Stimulated activated CD4-positive, alpha-beta T cell treated with anti-CD3 and anti-CD28 coated beads, TNF-alpha, amount 100 ng/mL, for 1 hour (primary cell): ENCODE measurements at places on chromosomes 11 and 22.

- DNase-seq, result no peak
Measured at GRCh38 chr11:77436506-77436905, 37.4 kb downstream of the PAK1 start.

GRCh38 chr11:98090861-98091505 lies 929.8 kb upstream of the CNTN5 start:
- DNase-seq, result no peak

DNA sequence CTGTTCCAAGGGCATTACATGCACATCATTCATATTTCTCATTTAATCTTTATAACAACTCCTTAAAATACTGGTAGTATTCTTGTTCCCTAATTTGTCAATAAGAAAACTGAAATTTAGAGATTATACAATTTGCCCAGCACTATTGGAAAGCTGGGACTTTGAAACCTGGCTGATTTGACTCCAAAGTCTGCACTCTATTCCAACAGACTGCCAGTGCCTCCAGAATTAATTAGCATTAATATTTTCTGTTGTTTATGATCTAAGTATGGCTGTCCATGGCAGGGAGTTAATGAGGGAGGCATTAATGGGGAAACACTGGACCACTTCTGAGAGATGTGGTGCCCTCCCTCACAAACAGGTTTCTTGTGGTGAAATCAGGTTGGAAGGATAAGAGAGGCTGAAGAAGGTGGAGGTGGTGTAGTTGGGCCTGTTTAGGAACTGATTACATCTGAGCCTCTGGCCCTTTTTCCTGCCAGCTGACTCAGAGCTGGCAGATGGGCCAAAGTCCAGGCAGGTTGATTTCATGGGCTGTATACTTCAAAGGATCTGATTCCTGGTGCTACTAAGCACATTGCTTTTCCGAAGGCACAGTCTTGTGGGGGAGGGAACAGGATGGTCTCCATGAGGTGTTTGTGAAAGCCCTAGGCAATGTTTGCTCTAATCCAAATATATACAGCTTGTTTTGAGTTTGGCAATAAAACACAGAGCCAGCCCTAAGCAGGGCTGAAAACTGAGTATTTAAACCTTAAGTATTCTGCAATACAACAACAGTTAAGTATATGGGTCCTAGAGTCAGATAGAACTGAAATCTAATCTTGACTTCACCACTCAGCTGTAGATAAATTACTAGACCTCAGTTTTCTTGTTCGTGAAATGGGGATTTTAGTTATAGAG lies 21.0 kb upstream of the RAB30 start:
- no peak for DNase-seq

- no peak for DNase-seq
Measured at GRCh38 chr11:73648571-73649046, 2.2 kb downstream of the PLEKHB1 start.

GRCh38 chr22:27388090-27388600 lies 413.4 kb downstream of the MN1 start:
- DNase-seq, result no peak

GRCh38 chr22:33745501-33745900 lies 174.8 kb downstream of the LARGE1 start:
- DNase-seq, result no peak

- no peak for DNase-seq
Measured at GRCh38 chr11:1049431-1049891, 12.9 kb upstream of the MUC6 start.

- no peak for DNase-seq
Measured at GRCh38 chr11:75873417-75874221, 58.6 kb downstream of the UVRAG start.

GRCh38 chr11:123628936-123629683 lies 25.3 kb downstream of the SCN3B start:
- no peak for DNase-seq
